ENCODE measurements at places on chromosomes 1 and 21.

GRCh38 chr1:95974586-95974985 is 740.6 kb downstream of the RWDD3 start:
- no peak for DNase-seq

GRCh38 chr1:10242811-10243210 is 32.4 kb downstream of the KIF1B start:
- DNase-seq: no peak

DNA sequence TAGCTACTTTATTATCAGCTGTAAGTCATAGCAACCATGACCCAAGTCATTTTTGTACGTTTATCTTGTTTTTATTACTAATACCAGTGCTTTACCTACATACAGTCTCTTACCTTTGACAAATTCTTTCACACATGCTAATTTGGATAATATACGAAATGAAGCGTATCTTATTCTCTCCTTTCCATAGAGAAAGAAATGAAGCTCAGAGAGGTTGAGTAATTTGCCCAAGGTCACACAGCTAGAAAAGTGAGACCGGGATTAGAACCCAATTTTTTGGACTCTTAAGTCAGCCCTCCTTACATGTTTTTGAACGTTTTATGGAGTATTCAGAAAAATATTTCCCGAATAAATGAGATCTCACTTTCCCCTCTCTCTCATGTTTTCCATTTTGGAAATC is 52.6 kb downstream of the OLIG1 start:
- DNase-seq: no peak

DNA sequence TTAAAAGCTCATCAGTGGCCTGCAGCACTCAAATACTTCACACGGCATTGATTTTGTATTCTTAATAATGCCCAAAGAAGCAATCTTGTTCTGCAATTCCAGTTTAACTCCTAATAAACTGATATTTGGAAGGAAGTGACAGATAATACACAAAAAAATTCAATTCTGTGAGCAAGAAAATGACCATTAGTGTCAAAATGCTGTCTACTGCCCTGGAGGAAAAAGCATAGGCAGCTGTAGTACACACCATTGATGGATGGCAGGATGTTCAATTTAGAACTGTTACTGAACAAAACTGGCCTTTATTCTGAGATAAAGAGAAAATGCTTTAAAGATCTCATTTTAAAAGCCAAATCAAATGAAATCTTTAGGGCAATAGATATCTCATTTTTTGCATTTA is 251.3 kb upstream of the FMN2 start:
- no peak for DNase-seq

- DNase-seq: no peak
These were observed 54.5 kb downstream of the TM2D1 start for GRCh38 chr1:61670445-61670844.

DNA sequence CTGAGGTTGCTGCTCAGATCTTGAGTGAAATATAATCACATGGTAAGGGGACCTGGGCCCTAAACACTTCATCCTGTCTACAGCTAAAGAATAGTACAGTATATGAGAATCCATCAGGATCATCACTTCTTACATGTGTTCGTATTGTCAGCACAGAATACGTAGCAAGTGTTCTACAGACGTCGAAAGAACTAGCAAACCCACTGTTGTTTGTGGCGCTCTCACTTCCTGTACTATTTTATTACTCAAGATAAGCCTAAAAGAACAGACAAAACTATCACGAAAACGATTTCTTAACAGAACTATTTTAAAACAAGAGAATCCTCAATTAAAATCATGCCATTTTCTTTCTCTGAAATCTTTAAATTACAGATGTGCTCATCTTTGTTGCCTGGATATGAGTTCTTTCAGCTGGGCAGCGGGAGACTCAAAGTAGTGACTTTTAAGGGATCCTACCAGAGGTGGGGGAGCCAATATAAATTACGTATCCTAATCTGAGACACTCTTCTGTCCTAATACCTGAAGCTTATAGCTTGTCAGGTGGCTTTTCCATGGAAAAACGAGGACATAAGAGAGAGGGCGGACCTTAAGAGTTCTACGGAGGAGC is 724 bp downstream of the ST7L start:
- no peak for DNase-seq

DNA sequence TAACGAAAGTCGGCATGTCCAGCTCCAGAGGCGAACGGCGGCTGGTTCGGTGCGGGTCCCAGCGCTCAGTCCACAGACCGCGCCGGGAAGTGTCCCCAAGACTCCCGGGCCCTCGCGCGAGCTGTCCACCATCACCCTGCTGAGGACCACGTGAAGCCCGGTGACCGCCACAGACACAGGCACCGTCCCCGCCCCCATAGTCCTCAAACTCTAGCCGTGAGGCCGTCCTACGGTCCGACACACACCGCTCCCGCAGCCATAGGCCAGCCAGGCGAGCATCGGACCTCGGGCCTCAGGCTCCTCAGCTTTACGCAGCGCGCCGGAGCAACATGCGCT is 535 bp downstream of the SETD4 start:
- no peak for DNase-seq

- DNase-seq: no peak
These were observed 75.4 kb upstream of the CLDN14 start for GRCh38 chr21:36555199-36555800.

GRCh38 chr1:82978461-82979324 is 1020.2 kb downstream of the TTLL7 start:
- no peak for DNase-seq

DNA sequence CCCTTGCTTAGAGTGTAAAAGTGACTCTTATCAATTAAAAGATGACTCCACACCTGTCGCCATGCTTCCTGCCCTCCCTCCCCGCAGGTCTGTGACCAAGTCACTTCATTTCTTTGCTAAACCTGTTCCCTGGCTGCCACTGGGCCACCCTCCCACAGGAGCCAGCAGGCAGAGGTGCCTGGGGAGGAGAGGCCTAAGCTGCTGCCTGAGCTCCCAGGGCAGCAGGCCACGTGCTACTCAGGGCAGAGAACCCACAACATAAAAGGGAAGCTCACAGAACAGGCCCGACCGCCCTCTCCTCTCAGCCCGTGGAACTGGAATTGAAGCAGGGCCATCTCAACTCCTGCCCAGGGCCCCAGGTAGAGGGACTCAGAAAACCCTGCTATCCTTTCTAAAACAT is 4.9 kb downstream of the C1orf198 start:
- peak; percentile 42 for DNase-seq

DNA sequence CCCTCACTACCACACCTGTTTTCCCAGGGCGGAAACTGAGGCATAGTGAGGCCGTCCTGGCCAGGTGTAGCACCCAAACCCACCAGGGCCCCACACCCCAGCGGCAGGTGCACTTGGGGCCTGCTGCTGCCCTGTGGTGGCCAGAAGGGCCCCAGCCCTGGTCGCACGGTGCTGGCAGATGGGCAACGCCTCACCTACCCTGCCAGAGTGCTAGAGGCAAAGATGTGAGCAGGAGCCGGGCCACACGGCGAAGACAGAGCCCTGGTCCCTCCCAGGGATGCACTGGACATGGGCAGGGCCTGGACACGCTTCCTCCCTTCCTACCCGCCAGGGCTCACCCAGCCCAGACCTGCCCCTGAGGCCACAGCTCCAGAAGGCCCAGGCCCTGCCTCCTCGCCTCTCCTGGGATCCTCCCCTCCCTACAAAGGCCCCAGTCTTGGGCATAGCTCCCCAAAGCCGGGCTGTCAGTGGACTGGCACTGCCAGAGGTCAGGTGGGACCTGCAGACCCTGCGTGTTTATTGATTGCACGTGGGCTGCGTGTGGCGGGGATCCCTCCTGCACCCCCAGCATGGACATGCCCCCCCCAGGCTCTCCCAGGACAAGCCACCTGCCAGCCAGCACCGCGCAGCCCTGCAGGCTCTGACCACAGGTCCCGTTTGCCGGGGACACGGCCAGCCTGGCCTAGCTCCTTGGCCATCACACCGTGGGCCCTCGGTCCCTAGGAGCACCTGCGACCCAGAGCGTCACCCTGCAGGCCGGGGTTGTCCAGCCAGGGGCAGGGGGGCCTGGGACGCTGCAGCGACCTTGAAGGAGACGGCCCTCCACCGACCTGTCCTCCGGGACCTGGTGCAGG is 44.1 kb downstream of the MEGF6 start:
- DNase-seq: no peak

Data from nucleus accumbens (tissue), 56 donors.